ENCODE measurements at places on chromosomes 12 and 14. TPM values are rescaled to one million over a fixed set of nuclear protein-coding genes. Genes with fewer than 3 reads are reported as not detected.

The PPP4R4 gene
- total RNA-seq, result 0.49 TPM

The APOF gene
- not detected for total RNA-seq

The ANO4 gene
- total RNA-seq, result 72.8 TPM

The NTS gene
- 0.49 TPM for total RNA-seq

Measured in temporal lobe (tissue), 4 donors.